ENCODE measurements at places on chromosomes 1 and 21.

DNA sequence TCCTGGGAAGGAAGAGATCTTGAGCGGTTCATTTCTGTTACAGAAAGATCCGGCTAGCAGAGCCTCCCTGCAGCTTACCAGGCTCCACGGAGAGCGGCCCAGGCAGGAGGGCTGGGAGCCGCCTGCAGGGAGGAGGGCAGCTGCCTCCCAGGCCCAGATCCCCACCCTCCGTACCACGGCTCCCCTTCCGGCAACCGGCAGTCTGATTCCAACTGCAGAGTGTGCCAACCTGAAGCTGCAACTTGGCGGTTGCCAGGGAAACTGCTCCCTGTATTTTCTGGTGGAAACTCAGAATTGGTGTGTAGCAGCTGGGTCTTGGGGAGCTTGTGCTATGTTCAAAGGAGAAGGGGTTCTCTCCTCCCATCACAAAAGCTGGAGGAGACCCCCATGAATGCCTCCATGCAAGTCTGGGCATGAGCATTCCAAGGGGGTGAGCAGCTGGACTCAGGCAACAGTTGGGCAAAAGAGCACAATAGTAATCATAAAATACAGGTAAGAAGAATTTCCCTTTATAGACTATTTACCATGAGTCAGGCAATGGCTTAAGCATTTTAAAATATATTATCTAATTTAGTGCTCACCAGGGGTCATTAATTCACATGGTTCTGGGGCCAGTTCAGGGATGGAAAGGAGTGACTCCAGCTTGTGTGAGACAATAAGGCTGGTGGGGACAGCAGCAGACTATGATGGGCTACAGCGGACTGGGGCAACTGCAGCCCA is 46.1 kb upstream of the KAZN start:
- peak; percentile 24 for DNase-seq

- no peak for DNase-seq
These were observed 9.4 kb upstream of the UBR4 start for GRCh38 chr1:19219451-19219850.

GRCh38 chr21:34801519-34802132 is 132.8 kb downstream of the CLIC6 start:
- DNase-seq = peak; percentile 46

GRCh38 chr1:47443530-47444296 is 5.9 kb downstream of the FOXD2 start:
- DNase-seq = no peak

- DNase-seq = no peak
These were observed 2.2 kb upstream of the RUNX3 start for GRCh38 chr1:24932284-24932683.

- DNase-seq = no peak
These were observed 26.9 kb downstream of the SORT1 start for GRCh38 chr1:109370712-109371340.

GRCh38 chr1:69269491-69269890 is 298.2 kb upstream of the LRRC7 start:
- no peak for DNase-seq

DNA sequence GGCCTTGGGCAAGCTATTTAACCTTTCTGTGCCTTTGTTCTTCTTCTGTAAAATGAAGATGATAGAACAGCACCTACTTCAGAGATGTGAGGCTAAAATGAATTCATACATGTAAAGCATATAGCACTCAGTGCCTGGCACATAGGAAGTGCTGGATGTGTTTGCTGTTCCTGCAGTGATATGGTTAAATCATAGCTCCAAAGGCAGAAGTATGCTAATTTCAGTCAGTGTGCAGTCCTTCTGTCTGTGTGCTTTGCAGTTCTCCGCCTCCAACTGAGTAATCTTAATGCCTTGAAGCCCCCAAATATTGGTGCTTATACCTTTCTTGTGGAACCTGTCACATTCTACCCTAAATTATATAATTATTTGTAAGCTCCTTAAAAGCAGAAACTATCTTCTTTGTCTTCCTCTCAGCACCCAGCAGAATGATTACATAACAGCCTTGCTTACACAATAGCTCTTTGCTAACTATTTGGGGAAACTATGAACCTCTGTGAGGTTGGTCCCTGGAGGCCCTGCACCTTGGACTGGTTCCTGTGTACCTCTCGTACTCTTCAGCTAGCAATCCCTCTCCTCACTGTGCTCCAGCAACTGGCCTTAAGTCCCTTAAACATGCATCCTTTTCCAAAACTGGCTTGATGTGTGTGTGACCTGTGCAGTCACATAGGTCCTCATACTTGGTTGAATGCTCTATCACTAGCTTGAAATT is 57.0 kb upstream of the CACYBP start:
- DNase-seq = no peak

- no peak for DNase-seq
These were observed 368.7 kb upstream of the ADGRL2 start for GRCh38 chr1:81432059-81432458.

- DNase-seq = no peak
These were observed 12.4 kb downstream of the EPB41 start for GRCh38 chr1:28926629-28927265.

DNA sequence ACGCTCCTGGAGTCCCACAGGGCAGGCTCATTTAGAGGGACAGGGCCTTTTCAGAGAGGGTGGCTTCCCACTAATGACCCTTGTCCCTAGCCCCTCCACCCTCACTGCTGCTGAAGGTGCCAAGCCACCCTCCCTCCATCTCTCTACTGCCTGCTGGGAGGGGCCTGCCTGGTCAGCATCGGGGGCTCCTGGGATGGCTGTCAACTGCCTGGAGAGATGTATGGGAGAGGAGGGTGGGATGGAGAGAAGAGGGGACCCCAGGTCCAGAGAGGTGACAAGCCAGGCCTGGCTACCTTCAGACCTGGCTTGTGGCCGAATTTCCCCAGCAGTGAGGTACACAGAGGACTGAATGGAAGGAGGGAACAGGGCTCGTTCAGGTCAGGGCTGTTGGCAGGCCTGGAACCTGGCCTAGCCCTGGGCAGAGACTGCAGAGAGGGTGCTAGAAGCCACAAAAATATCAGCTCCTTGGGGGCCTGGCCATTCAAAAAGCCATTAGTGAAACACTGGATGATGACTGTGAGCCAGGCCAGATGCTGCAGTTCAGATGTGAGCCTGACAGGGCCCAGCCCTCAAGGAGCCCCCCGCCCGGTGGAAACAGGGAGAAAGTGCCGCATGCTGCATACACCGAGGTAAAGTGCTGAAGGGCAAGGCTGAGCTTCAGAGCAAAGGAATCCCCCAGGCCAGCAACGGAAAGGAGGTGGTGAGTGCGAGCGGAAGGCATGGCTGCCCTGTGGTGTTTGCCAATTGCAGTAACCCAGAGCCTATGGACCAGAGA is 20.0 kb downstream of the MMEL1 start:
- DNase-seq = no peak

DNA sequence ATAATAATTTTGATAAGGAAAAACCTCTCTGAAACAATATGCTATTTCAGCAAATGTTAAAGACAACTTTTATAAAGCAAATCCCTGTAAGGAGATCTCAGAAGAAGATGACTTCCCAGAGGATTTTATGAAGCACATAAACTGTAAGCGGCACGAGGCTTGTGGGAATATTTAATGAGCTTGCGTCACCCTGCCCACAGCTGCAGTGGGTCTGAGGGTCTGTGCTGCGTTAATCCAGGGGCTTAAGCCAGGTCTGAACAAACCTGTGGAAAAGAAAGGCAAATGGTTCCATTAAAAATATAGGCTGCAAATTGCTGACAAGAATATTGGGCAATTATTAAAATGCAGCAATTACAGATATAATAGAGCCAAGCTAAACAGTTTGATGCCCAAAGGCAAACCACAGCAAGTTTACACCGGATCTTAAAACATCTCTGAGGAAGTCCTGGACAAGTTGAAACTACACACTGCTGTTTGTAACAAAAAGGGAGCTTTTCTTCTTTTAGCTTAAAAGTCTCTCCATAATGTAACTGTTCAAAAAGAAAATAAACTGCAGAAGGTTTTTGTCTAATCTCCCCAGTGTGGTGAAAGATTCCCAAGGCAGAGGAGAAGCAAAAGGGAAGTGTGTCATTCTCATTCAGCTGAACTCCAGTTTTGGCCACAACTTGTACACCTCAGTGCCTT is 21.8 kb downstream of the TGFBR3 start:
- DNase-seq = no peak

- no peak for DNase-seq
These were observed 55.9 kb downstream of the NENF start for GRCh38 chr1:212488436-212489283.

- no peak for DNase-seq
These were observed 10.3 kb upstream of the LEFTY1 start for GRCh38 chr1:225899044-225899925.

DNA sequence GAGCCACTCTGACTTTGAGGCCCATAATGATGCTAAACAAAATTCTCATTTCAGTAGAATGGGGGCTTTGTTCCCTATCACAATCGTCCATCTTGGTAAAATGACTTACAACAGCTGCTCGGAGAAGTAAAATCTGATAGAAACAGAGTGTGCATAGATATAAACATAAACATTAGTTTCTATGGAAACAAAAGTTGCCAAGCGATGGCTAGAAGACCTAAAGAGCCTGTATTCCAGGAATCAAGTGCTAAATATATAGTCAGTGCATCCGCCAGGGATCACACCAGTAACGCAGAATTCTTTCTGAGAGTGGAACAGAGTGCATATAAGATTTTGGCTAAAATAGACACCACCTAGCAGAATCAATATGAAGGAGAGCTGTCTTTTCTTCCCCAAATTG is 91.2 kb upstream of the KAZN start:
- DNase-seq = no peak

DNA sequence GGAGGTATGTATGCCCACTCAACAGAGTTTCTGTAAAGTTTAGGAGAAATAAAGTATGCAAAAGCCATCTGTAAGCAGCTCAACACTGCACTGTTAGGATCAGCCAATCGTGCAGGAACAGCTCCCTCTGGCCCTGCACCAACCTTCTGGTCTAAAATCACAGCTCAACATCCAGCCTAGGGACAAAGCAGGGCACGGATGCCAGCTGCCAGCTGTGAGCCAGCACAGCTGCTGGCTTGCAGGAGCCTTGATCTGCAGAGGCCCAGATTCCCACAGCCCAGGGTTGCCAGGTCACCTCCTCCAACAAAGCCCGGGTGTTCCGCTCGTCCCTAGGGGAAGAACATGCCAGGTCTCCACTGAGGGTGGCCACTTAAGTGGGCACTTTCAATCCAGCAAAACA is 8.6 kb downstream of the ACOT7 start:
- DNase-seq = peak; percentile 74

GRCh38 chr1:212309967-212310366 is 24.8 kb downstream of the PPP2R5A start:
- DNase-seq = no peak

GRCh38 chr1:6208723-6209660 is 3.1 kb downstream of the RNF207 start:
- DNase-seq = peak; percentile 14

DNA sequence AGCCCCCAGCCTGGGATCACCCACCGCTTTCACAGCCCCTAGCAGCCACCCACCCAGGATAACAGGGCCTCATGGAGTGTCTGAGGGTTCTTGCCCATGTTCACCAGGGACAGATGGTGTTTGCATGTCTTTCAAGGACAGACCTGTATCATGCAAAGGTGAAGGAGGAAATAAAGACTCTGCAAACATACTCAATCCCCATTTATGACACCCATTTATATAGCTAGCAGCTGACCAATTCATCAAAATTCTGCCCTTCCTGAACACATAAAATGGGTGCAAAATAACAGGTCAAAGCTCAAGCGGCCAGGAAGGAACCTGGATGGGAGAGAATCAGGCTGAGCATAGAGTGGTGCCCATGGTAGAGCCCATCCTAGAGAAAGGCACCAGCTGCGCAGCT is 32.8 kb upstream of the LYPD8 start:
- DNase-seq = no peak

GRCh38 chr1:65165269-65165993 is 17.4 kb downstream of the AK4 start:
- no peak for DNase-seq

- no peak for DNase-seq
These were observed 58.8 kb downstream of the CASZ1 start for GRCh38 chr1:10737651-10738050.

GRCh38 chr1:180085331-180085730 is 69.3 kb upstream of the QSOX1 start:
- no peak for DNase-seq

DNA sequence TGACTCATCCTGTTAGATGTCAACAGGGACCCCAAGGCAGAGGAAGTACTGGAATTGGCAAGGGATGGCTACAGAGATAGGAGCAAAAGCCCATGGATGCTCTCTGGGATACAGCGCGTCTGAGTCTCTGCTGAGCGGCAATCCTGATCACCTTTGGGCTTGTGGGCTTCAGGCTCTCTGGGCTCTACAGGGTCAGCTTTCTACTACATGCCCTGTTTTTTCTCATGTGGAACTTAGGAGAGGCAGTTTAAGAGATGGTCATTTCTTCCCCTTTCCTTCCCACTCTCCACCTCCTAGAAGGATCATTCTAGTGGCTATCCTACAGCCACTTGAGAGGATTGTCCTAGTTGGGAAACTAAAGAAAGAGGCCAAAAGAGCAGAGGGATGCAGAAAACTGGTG is 1.3 kb downstream of the LINGO4 start:
- no peak for DNase-seq

DNA sequence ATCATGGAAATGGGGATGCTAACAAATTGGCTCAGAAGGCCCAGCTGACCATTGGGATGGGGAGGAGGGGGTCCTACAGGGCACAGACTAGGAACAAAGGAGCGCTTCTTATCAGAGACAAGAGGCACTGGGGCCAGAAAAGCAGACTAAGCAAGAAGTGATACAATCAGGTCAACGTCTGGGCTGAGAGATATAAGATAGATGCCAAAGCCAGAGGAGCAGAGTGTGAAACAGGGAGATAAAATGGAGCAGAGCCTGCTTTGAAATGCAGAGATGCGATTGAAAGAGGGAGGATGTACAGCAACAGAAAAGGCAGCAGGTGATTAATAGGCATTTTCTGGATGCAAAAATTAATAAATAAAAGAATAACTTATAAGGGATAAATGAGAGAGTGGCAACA is 127.5 kb upstream of the SAMSN1 start:
- DNase-seq = no peak

GRCh38 chr21:15671188-15671587 is 58.6 kb upstream of the USP25 start:
- no peak for DNase-seq

- DNase-seq = no peak
These were observed 56.5 kb upstream of the C1orf53 start for GRCh38 chr1:197845886-197846285.

DNA sequence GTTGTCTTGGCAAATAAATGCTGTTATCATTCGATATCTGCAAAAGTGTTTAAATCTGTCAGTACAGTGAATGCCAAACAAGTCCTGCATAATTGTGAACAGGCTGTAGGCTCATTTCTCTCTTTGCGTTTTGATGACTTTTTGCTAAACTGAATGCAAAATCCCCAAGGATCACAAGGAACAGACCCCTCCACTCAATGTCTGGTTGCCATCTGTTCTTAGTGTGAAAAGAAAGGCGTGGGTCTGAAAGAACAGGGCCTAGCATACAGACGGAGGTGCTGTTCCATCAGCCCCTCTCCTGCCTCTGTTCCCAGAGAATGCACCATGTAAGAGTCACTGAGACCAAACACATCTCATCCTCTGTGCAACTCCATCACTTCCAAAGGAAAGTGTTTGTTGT is 40.4 kb downstream of the EIF2B3 start:
- DNase-seq = peak; percentile 84
